ENCODE measurements at places on chromosomes 5 and 9.

DNA sequence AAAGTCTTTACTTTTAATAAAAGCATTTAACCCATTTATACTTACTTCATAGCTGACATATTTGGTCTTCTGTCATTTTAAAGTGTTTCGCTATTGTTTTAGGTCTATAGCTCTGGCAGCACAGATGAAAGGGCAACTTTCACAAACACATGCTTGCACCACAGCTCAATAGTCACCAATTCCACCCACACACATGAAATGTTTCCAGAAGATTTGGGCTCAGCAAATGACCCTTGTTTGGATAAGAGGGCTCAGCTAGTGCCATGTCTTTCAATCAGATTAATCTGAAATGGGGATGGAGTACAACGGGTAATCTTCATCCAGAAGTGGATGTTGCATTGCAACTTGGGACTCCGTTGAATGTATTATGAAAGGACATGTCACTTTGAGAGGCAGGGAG, 176.0 kb downstream of the FGF18 start:
- no peak for DNase-seq

GRCh38 chr9:118029425-118029824, 325.2 kb downstream of the TLR4 start:
- DNase-seq: no peak

DNA sequence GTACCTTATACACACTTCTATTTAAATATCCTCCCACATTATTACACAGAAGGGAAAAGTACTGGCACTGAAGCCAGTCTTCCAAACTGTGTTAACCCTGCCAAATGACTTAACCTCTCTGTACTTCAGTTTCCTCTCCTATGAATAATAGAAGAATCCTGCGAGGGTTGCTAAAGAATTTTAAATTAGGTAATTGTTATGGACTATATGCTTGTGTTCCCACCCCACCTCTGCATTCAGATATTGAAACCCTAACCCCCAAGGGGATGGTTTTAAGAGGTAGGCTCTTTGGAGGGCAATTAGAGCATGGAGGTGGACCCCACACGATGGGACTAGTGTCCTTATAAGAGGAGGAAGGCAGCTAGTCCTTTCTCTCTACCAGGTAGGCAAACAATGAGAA, 72.7 kb downstream of the TTLL11 start:
- DNase-seq: no peak

GRCh38 chr5:1381370-1382247, 36.7 kb upstream of the CLPTM1L start:
- no peak for DNase-seq

Data from GM12865 (cell line).